ENCODE measurements at places on chromosomes 6 and 20.
A peak's percentile ranks its signal among the peaks of the same experiment; 100 is the strongest.

DNA sequence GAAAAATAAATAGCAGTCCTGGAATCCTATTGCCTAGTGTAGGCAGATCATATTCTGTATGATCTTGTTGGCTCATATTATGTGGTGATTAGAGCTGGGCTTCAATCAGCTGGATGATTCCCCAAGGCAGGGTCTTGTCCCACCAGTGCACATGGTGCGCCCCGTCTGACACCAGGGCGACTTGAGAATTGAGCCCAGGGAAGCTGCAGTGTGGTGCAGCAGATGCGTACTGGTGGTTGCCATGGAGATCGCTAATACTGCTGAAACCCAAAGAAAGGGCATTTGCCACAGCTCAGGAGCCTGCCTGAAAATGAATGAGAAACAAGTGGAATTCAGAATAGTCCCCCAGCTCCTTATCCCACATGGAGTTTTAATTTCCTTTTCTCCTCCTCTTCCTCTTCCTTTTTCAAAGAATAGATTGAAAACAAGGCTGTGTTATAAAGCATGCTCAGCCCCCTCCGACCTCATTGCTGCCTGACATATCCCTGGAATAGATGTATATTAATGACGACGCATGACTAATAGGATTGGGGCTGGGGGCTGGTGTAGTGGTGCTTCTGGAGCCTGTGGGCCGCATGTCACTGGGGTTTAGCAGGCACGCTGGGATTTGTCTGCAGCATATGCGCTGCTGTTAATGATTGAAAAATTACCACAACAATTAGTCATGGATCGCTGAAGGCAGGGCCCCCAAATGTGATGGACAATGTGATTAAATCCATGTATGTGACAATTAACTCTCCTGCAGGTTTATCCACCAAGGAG, 210.5 kb downstream of the FARS2 start:
- DNase-seq, result no peak

DNA sequence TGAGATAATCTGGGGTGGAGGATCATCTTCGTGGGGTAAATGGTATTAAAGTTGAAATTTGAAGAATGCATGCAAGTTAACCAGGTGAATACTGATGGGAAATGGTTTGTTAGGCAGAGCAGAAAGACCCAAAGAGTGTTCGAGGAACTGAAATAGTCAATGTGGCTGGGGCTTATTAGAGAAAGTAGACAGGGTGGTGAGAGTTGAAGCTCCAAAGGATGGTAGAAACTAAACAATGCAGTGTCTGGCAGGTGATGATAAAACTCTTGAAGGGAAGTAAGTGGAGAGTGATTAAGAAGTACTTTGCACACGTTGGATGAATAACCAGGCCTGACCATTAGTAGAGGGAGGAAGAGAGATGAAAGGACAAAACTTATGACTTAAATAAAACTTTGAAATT, 39.8 kb upstream of the CENPW start:
- DNase-seq, result no peak

DNA sequence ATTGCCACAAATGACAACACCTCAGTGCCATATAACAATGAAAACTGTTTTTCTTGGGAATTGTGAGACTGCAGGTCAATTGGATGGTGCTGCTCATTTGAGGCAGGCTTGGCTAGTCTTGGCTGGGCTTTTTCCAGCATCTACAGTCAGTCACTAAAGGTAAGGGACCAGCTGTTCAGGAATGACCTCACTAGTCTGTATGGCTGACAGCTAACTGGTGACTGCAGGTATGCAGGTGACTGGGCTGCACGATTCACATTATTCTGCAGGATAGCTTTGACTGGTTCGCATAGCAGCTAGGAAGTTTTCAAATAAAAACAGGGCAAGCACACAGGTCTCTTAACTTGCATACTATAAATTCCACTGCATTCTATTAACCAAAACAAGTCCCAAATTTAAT, 22.1 kb upstream of the HMGCLL1 start:
- DNase-seq, result no peak

DNA sequence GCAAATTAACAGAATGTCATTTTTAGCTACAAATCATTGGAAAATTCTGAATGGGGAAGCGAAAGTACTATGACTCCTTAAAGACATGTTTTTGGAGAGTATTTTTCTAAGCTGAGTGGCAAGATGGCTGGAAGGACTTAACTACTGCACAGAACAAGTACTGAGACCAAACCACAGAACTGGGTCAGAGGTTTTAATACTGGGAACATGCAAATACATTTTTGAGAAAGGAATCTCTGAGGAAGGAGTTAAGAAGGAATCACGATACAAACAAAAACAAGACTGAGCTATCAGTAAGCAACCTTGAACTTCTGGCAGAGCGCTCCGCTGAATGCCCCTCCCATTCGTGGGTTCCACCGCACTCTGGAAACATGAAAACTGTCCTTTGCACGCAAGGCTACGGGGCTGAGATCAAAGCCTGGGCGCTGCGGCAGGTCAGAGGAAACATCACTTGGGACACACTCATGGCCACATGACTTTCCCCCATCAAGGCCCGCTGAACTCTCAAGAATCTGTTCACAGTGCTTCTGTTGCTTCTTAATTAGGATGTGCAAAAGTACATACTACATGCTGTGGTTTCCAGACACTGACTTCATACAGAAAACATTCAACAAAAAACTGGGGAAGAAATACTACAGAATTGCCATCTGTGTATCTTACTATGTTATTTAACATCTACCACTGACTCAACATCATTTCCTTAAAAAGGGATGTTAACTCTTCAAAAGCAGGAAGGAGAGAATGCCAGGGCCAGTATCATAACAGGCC, 27.8 kb downstream of the SLC23A2 start:
- peak; percentile 90 for DNase-seq

GRCh38 chr6:5998711-5999687, 7.7 kb downstream of the NRN1 start:
- DNase-seq, result no peak

All from choroid plexus epithelial cell (primary cell).